ENCODE measurements at places on chromosomes 2 and 18.
A peak's percentile ranks its signal among the peaks of the same experiment; 100 is the strongest.

DNA sequence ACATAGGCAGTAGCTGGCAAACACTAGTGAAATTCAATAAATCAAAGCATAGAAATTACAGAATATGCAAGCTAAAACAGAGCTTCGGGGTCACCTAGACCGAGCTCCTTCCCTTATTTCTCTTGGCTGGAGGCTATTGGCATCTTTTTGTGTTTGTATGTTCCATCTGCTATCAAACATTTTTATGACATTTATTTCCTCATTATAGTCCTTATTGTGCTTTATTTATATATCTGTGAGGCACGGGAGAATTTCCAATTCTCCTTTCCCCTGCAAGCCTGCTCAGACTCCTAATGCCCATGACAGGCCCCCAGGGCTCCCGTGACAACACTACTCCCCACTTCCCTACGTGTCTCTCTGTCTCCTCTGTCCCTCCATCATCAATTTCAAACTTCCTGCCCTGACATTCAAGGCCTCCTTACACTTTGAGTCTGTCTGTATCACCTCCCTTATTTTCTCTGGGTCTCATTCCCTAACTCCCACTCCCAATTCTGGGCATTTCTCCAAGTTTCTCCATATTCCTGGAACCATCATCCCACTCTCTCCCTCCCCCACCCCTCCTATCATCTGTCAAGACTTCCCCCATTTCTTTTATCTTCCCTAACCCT lies 316.9 kb downstream of the OSR1 start:
- no peak overlapping the region for H3K27ac ChIP-seq
- no peak for DNase-seq
- H3K4me1 ChIP-seq = no peaks in the 10 kb centered on the region
- no peak overlapping the region for H3K4me3 ChIP-seq
- H3K36me3 ChIP-seq = no peaks in the 10 kb centered on the region

DNA sequence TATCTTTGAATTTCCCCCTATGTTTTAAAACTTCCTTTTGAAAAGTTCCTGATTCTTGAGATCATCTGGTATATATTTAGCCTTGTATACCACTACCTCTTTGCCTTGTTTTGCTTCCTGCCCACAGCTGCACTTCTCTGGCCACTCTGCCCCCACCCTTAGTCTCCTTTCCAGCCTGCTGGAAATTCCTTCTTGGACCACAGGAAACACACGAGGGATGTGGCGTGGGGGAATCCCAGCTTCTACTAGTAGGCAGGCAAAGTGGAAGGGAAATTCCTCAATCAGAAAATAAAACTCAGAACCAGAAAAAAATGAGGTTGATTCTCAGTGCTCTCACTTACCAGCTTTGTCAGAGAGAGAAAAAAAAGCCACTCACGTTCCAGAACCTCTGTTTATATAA lies 13.4 kb downstream of the IL18RAP start:
- H3K27ac ChIP-seq = no peak overlapping the region
- H3K4me3 ChIP-seq = no peak overlapping the region
- H3K27me3 ChIP-seq = no peaks in the 10 kb centered on the region
- no peak for DNase-seq
- H3K4me1 ChIP-seq = no peaks in the 10 kb centered on the region

- no peaks in the 10 kb centered on the region for H3K27me3 ChIP-seq
- H3K27ac ChIP-seq = no peak overlapping the region
- no peaks in the 10 kb centered on the region for H3K4me1 ChIP-seq
- H3K36me3 ChIP-seq = no peaks in the 10 kb centered on the region
- DNase-seq = no peak
- no peak overlapping the region for H3K4me3 ChIP-seq
Measured at GRCh38 chr18:42773870-42774269, 341.6 kb downstream of the RIT2 start.

- no peak overlapping the region for H3K27ac ChIP-seq
- no peaks in the 10 kb centered on the region for H3K4me1 ChIP-seq
- no peak for DNase-seq
- no peaks in the 10 kb centered on the region for H3K36me3 ChIP-seq
- H3K27me3 ChIP-seq = no peaks in the 10 kb centered on the region
Measured at GRCh38 chr2:206802654-206803514, 37.5 kb downstream of the FASTKD2 start.

- H3K27me3 ChIP-seq = no peaks in the 10 kb centered on the region
- no peak overlapping the region for H3K27ac ChIP-seq
- no peaks in the 10 kb centered on the region for H3K36me3 ChIP-seq
- no peaks in the 10 kb centered on the region for H3K4me1 ChIP-seq
- no peak overlapping the region for H3K4me3 ChIP-seq
- no peak for DNase-seq
Measured at GRCh38 chr18:69770238-69770637, 177.4 kb downstream of the CD226 start.

- peak overlapping the region; percentile 4 for H3K27ac ChIP-seq
- no peaks in the 10 kb centered on the region for H3K36me3 ChIP-seq
- no peaks in the 10 kb centered on the region for H3K4me1 ChIP-seq
Measured at GRCh38 chr2:43123028-43123427, 103.4 kb downstream of the ZFP36L2 start.

GRCh38 chr18:26746398-26746797 lies 119.1 kb downstream of the AQP4 start:
- H3K4me1 ChIP-seq = peaks cover 13% of the 10 kb centered on the region

GRCh38 chr2:133828913-133829312 lies 260.6 kb upstream of the NCKAP5 start:
- no peak for DNase-seq
- H3K36me3 ChIP-seq = no peaks in the 10 kb centered on the region
- no peaks in the 10 kb centered on the region for H3K4me1 ChIP-seq
- no peak overlapping the region for H3K27ac ChIP-seq
- no peaks in the 10 kb centered on the region for H3K27me3 ChIP-seq
